ENCODE measurements at places on chromosomes 16 and 17.

GRCh38 chr17:4586043-4586442, 1.7 kb downstream of the SMTNL2 start:
- no peak for DNase-seq

DNA sequence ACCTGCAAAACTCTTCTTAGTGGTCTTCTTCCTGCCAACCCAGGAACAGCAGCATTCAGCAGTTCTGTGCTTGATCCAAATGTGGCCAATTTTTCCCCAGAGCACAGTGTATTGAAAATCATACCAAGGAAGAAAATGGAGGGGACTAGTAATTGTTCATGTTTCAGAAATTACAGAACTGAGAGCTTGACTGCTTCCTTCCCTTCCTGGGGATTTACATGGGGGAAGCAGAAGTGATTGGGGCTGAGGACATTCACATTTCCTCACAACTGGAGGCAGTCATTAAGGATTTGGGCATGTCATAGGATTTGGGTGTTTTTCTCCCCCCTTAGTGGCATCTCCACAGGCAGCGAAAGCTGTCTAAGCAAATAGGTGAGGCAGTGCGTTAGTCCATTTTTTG, 19.7 kb downstream of the CIITA start:
- DNase-seq = no peak

GRCh38 chr16:57727610-57728009, 8.0 kb upstream of the KATNB1 start:
- DNase-seq = no peak

DNA sequence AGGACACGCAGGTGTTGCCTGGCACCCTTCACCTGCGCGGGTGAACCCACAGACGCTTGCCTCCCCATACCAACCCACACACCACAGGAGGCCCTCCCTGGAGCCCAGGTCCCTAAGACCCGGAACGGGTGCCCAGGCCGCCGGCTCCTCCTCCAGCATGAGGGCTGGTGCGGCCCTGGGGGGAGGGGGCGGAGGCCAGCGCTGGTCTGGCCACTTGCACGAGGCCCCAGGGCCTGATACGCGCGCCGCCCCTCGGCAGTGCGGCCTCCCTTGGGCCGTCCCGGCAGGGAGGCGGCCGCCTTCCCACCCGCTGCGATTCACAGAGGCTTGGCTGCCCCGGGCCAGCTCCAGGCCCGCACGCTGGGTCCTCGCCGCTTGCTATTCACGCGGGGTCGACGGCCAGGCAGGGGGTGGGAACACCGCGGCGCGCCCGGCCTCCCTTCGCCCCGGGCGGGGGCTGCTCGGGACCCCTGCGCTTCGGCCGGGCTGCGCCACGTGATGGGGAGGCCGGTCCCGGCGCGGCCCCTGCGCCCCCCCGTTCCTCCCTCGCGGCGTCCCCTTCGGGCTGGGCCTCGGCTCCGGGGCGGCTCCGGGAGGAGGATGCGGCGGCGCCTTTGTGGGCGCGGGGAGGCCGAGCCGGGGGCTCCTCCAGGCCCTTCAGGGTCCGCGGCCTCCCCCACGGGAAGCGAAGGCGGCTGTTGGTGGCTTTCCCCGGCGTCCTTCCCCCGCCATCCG, 685 bp downstream of the FASN start:
- DNase-seq = no peak

- no peak for DNase-seq
Measured at GRCh38 chr17:80668375-80669148, 123.9 kb downstream of the RPTOR start.

GRCh38 chr17:18958611-18959010, 6.6 kb downstream of the SLC5A10 start:
- no peak for DNase-seq

DNA sequence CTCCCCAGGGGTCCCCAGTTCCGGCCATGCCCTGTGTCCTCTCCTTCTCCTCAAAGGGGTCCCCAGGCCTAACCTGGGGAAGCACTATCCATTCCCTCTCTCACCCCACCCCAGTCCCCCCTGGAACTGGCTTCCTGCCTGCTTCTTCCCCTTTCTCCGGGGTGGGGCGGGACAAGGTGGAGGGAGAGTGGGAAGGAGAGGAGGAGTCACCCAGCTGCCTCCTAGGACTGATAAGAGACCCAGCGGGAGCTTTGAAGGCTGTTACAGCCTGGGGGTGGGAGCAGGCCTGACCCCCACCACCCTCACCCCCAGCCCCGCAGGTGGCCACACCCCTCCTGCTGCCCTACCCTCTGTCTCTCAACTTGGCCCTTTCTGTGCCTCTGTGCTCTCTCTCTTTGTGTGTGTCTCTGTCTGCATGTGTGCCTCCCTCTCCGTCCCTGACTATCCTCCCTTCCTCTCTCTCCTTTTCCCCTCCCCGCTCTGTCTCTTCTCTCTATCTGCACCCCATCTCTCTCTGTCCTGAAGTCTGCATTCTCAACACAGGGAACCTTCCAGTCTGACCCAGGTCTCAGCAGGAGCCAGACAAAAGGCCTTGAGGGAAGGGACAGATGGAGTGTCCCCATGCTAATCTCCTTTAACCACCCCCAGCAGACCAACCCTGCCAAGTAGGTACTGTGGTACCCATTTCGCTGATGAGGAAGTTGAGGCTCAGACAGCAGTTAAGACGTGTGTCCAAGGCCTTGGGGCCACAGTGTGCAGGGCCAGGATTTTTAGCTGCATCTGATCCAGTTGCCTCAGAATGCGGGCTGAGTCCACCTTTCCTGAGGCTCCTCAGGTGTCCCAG, 66.1 kb downstream of the RAB11FIP4 start:
- DNase-seq = no peak

DNA sequence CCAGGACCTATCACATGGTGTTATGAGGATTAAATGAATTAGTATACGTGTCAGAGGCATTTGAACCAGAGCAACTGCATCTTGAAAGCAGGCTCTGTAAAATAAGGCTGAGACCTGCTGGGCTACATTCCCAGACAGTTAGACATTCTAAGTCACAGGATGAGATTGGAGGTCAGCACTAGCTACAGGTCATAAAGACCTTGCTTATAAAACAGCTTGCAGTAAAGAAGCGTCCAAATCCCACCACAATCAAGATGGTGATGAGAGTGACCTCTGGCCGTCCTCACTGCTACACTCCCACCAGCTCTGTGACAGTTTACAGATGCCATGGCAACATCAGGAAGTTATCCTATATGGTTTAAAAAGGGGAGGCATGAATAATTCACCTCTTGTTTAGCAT, 71.8 kb downstream of the IRF8 start:
- DNase-seq = no peak

DNA sequence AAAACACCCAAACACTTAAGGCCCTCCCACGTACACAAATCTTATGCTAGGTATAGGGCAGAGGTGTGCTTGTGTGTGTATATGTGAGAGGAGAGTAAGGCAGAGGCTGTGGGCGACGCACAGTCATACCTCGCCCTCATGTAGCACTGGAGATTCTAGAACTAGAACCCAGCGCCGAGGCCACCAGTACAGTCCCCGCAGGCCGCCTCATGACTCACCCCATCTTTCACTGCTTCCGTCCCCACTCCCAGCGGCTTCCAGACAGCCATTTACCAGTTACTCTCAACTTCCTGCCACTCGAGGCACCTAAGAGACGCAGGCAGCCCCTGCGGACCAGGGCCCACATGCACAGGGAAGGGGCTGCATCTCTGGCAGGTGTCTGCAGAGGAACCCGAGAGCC, 23.2 kb upstream of the CYTH1 start:
- no peak for DNase-seq

DNA sequence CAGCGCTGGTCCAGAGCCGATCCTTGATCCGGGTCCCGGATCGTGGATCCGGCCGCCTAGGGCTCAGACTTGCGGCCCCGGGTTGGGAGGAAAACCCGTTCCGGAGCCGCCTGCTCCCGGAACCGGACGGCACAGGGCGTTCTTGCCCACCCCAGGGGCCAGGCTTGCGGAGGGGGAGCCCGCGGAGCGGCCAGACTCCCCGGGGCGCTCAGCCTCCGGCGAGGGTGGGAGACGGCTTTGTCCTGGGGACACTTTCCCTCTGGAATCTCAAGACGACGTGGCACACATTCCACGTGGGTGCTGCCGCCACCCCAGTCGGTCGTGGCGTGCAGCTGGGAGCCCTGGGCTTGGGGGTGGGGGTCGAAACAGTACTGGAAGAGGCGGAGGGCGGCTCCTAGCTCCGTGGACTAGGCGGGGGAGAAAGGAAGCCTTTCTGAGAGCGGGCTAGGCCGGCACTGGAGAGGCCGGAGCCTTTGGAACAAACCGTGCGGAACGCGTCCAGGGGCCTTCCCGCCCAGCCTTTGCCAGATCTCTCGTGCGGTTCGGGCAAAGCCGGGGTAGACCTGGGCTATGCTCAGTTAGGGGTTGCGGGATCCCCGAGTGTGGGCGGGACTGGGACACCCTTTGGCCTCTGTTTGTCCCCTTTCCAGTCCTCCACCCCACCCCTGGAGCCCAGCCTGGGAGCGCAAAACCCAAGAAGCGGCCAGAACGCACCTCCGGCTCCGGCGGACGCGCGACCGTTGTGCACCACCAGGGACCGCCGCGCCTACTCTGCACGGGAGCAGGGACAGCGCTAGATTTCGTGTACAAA, 26.5 kb downstream of the SREBF1 start:
- DNase-seq = no peak

DNA sequence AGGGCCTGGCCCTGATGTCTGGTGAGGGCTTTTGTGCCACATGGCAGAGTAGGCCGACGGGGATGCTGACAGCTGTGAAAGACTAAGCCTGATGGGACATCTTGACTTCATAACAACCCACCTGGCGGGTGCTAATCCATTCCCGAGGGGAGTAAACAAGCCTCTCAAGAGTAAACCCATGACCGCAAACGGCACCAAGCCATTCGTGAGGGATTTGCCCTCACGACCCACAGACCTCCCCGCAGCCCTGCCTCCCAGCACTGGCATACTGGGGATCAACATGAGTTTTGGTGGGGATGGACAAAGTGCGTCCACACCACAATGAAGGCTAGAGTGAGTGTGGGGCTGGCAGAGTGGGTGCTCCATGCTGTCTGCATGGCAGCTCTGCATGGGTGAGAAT, 11.7 kb downstream of the RNF213 start:
- no peak for DNase-seq

GRCh38 chr16:82732461-82732860, 105.7 kb downstream of the CDH13 start:
- DNase-seq = no peak

DNA sequence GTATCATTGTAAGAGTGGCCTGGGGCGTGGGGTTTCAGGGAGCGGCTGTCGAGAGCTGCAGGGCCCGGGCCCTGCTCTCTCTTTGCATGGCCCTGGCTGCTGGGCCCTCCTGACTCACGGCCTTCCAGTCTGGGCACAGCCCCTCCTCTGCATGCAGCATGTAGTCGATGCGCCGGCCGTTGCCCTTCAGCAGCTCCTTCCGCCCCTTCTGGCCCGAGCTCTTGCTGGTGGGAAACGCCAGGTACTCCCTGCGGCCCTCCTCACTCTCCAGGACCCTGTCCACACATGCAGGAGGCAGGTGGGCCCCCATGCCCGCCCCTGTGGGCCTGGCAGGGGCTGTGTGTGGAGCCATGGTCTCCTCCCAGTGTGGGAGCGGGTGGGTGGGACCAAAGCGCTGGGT, 50.7 kb downstream of the PRMT7 start:
- no peak for DNase-seq

DNA sequence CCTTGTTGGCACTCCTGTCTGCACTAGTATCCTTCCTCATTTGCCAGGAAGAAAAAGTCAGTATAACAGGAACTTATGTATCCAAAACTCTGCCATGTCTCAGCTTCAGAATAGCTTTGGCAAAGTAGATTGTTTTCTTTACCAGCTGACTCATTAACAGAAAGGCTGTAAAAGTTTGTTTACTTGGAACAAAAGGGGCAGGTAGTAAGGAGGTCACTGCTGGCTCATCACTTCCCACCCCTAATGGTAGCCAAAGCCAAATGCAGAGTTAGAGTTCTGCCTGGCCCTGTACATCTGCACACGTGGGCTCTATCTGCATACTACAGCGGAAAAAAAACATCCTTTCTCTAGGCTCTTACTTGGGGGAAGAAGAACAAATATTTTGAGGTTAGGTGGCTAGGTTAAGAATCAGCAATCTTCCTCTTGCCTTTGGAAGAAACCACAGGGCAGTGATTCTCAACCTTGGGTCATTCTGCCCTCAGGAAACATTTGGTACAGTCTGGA, 90.9 kb upstream of the BCAR1 start:
- no peak for DNase-seq

- peak; percentile 78 for DNase-seq
Measured at GRCh38 chr17:67689534-67690177, 28.1 kb upstream of the NOL11 start.

DNA sequence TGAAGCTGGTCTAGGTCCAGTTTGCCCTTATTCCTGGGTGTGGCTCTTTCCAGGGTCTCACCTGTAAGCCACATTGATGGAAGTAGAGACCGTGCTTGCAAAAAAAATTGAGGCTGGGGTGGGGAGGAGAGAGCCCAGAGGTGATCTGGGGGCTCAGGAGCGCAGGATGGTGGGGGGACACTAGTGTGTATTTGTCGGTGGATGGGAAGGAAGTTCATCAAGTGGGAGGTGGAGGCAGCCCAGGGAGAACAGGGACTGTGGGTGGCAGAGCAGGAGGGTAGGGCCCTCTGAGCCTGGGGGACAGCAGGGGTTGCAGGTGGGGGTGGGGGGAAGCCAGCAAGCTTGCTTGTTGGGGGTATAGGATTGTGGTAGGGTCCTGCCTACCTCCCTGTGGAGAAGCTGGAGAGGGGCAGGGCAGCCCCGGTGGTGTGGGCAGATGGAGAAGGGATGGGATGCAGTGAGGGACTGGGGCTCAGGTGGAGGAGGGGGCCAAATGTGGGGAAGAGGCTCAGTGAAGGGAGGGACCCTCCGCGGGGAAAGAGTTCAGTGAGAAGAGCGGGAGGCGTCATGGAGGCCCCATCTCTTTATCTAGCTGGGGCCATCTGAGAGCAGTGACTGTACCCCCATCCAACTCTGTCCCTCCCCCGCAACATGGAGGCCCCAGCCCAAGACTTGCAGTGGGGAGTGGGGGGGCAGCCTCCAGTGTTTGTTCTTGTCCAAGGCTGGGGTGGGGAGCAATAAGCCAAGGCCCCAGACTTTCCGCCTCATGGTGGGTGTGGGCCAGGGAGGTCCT, 17.2 kb upstream of the TMEM92 start:
- no peak for DNase-seq

DNA sequence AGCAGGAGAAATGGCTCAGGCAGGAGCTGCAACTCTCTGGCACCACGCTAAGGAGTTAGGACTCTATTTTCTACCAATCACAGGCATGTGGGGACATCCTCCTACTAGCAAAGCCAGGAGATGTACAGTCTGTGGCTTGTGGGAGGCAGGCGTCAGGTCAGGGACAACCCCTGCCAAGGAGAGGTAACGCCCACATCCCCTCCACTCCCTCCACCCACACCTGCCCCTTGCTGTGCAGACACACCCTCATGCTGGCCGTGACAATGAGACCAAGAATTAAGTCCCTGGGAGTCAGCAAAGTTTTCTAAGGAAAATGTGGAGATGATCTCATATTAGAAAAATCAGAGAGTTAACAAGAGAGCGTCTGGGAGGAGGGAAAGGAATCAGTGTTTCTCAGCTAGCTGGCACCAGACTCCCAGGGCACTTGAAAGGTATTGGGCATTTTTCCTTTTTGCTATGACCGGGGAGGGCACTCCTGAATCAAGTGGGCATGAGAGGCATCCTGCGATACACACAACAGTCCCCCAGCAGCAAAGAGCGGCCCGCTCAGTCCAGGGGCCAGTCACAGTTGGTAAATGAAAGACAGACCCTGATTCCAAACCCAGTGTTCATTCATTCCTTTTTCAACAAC, 87.3 kb upstream of the RPL38 start:
- DNase-seq = no peak
